Hematopoietic multipotent progenitor cell treated with erythropoietin and hydrocortisone succinate and interleukin-3 and kit ligand, for 17 days (in vitro differentiated cells): ENCODE measurements at places on chromosomes 13 and 19.

DNA sequence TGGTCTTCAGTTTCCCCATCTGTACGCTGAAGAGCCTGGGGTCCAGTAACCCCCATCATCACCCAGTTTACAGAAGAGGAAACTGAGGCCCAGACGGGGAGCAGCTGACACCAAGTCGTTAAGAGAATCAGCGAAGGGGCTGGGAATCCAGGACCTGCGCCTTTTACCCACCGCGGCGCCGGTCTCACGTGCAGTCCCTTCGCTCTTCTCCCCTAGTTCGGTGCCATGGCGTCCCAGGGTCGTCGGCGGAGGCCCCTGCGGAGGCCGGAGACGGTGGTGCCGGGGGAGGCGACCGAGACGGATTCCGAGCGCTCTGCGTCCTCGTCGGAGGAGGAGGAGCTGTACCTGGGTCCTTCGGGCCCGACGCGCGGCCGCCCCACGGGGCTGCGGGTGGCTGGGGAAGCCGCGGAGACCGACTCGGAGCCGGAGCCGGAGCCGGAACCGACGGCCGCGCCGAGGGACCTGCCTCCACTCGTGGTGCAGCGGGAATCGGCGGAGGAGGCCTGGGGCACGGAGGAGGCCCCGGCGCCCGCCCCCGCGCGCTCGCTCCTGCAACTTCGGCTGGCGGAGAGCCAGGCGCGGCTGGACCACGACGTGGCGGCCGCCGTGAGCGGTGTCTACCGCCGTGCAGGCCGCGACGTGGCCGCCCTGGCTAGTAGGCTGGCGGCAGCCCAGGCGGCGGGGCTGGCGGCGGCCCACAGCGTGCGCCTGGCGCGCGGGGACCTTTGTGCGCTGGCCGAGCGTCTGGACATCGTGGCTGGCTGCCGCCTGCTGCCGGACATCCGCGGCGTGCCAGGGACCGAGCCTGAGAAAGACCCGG lies 698 bp downstream of the BLOC1S3 start:
- peak; percentile 38 for DNase-seq

DNA sequence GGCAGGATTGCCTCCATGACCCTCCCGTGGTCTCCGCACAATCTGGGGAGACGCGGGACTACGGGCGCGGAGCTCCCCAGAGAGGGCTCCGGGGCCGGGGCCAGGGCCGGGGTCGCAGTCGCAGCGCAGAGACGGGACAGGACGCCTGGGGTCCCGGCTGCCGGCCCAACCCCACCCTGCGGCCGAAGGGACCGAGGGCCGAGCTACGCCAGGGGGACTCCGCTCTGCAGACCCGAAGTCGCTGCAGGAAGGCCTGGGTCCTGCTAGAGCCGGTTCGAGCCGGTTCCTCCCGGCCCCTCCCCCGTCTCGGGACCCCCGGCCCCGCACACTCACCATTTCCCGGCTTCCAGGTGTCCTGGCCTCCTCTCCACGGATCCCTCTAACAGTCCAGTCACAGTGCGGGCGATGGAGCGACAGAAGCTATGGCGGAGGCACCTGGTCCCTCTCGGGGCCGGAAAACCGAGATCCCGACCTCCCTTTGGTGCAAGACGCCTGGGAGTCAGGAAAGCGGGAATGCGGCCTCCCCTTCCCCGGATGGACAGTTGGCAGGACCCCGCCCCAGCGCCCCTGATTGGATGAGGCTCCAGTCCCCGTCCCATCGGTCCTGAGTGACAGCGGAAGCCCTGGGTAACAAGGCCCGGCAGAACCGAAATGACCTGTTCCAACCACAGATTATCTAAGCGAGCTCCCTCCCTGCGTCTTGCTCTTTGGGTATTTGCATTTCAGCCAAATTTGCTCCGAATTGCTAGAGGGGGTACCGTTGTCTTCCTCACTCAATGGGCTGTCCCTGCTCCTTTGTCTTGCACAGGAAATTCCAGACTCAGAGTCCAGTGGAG lies at the start of gene ZNF625:
Gene ZNF625, minus strand, starts transcription at position 512 of the 836 bp plus-strand sequence. Its CDS starts 176 bp downstream, at position 336.
- DNase-seq: no peak

DNA sequence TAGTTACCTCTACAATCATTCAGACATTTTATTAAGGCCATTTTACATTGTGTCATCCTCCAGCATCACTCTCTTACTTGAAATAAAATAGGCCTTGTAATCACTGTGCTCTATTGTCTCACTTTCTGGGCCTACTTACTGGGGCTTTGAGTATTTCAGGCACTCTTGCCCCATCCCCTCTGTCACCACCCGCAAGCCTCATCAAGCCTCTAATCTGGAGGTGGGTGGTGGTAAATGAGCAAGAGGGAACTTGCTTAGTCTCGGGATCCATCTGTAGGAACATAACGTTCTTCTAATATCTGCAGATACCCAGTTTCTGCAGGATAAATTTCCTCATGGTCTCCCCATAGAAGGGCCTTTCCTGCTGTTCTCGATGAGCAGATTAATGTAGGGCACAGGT lies 19.4 kb upstream of the GPR18 start:
- no peak for DNase-seq

- DNase-seq: no peak
Observed at GRCh38 chr19:27654266-27654990, 1558.5 kb downstream of the UQCRFS1 start.

- DNase-seq: no peak
Observed at GRCh38 chr13:61162106-61162505, 253.5 kb downstream of the PCDH20 start.

DNA sequence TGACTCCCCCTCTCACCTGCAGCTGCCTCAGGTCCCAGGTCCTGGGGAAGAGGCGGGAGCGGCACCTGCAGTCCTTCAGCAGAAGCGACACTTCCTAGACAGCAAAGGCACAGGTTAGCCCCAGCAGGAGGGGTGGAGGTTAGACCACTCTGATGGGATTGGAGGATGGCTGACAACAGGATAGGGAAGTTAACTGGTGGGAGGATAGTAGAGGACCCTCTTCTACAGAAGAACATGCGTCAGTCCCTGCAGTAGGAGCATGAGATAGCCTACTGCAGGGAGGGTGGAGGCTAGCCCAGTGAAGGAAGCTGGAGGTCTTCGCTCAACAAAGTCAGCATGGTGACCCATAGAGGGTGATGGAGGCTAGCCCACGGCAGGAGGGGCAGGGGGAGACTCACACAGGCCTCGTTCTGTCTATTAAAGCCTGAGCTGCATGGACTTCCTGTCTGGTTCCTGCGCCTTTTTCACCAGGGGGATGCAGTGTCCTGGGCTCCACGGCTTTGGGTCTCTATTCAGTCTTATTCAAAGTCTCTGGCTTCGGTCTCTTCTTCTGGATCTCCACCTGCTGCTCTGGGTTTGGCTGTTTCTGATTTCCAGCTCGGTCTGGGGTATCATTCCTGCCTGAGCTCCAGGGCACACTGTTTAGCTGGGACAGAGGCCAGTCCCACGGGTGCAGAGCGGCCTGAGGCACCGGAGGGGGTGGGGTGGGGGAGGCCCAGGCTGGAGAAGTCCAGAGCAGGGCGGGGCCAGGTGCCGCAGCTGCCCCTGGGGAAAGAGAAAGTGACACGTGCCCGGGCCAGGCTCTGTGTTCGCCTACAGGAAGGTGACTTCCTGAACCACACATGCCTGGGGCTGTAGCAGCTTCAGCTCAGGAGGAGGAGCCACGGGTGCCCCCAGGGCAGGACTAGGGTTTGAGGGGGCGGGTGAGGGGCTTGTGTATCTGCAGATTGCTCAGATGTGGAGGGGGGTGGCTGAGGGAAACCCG lies 7.3 kb downstream of the IFNL3 start:
- DNase-seq: no peak

- peak; percentile 63 for DNase-seq
Observed at GRCh38 chr13:102846261-102847015, 606 bp downstream of the ERCC5 start.

DNA sequence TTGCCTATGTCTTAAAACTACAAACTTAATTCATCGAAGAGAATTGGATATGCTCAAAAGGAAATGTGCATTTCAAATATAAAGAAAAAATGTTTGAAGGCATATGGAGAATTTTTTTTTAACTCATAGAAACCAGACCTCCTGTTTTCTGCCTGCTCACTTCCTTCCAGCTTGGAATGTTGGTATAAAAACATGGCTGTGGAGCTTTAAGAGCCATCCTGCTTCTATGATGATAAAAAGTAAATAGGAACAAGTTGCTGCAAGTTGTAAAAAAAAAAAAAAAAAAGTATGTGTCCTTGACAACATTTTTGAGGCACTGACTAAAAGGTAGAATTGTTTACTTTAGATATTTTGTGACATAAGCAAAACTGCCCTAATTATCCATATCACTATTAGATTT lies 1230.7 kb downstream of the PCDH9 start:
- DNase-seq: no peak

DNA sequence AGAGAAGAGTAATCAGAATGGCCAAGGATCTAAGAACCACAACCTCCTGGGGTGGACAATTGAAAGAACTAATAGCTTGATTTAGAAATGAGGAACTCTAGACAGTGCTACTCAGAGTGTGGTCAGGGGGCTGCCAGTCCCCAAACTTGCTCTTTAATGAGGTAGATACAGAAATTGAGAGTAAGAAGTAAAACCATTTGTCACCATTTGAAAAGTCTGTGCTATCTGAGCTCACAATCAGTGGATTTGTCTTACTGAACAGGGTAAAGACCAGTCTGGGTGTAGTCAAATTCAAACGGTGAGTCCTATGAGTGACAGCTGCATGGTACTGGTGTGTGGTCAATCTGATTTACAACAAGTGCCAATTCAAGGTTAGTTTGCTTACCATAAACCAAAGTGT lies 118.9 kb downstream of the KL start:
- no peak for DNase-seq

GRCh38 chr19:30328096-30328495 lies 44.1 kb upstream of the ZNF536 start:
- DNase-seq: no peak

DNA sequence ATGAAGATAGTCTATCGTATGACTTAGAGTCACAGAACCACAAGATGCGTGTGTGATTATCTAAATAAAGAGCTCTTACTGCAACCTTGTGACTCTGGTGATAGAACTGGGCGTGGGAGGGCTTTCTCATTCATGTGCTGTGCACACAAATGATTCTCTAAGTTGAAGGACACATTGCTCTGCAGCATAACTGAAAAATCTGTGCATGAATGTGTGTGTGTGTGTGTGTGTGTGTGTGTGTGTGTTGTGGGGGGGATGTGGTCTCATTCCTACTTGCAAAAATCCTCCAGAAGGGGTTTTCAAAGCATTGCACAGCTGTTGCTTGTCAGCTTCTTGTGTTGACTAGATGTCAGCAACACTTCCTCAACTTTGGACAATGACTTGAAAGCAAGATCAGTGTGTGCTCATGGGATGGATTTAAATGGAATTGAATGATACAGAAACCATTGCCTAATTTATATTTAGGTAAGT lies 22.4 kb downstream of the LRCH1 start:
- no peak for DNase-seq

DNA sequence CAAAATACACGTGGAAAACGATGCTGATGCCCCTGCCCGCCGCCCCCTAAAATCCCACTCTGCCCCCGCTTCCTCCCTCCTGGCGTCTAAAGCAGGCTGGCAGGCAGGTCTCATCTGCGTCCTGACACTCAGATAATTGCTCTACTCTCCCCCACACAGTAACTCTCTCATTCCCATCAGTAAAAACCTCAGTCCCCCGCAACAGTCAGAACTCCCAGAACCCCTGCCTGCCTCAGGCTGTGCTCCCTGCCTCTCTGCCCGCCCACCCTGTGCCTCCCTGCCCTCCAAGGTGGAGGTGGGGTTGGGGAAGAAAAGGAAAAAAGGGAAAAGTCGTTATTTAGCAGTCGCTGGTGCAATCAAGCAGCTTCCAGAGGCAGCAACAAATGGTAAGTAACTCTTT lies 473.7 kb downstream of the EFNB2 start:
- no peak for DNase-seq

- no peak for DNase-seq
Observed at GRCh38 chr19:15159251-15159650, 41.5 kb downstream of the NOTCH3 start.

DNA sequence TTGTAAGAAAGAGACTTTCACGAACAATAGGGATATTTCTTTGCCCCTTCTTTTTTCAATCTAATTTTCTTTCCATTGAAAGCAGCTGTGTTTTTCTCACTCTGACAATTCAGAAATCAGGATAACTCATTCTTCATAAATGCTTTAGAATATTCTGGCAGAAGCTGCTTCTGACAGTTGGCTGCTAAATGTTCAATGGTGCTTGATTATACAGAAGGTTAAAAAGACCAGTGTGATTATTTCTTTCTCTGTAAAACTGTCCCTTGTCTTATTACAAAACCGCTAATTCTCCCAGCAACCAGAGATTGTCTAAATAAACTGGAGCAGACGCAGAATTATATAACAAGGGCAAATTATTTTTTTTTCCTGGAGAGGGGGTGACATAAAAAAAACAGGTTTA lies 394.4 kb downstream of the SPRY2 start:
- DNase-seq: no peak

- no peak for DNase-seq
Observed at GRCh38 chr13:107900775-107901174, 314.6 kb downstream of the LIG4 start.

- peak; percentile 23 for DNase-seq
Observed at GRCh38 chr19:58218899-58219298, 9.8 kb upstream of the ZNF544 start.

- no peak for DNase-seq
Observed at GRCh38 chr19:1136621-1137317, 33.0 kb downstream of the GPX4 start.

GRCh38 chr19:7533281-7533885 lies 2.1 kb upstream of the PNPLA6 start:
- DNase-seq: no peak

GRCh38 chr13:24911133-24911908 lies 147.4 kb downstream of the RNF17 start:
- peak; percentile 65 for DNase-seq

- DNase-seq: no peak
Observed at GRCh38 chr19:43765109-43765876, 10.5 kb upstream of the SMG9 start.

- DNase-seq: no peak
Observed at GRCh38 chr19:4456476-4456842, 1.1 kb downstream of the UBXN6 start.

- DNase-seq: no peak
Observed at GRCh38 chr13:45297456-45298205, 43.4 kb downstream of the TPT1 start.

- no peak for DNase-seq
Observed at GRCh38 chr19:29537601-29538000, 11.8 kb downstream of the VSTM2B start.

DNA sequence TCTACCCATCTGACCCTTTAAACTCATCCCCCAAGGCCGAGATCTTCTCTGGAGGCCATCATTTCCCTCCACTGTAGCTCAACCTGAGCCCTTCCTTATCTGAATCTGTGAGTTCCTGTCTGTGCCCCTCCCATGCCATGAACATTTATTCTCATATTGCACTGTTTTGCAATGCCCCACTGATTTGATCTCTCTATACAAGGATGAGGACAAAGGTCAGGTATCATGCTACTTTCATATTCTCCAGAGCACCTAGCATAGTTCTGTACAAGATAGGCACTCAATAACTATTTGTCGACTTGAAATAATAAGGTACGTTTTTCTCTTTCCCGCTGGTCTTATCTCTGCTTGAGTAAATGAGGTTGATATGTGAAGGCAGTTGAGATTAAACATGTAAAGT lies 135.5 kb downstream of the KLF5 start:
- no peak for DNase-seq

GRCh38 chr13:69600811-69601210 lies 506.8 kb upstream of the ATXN8OS start:
- no peak for DNase-seq
